Spinal cord (tissue), 10 donors: ENCODE measurements at places on chromosomes 7 and 10. TPM values are rescaled to one million over a fixed set of nuclear protein-coding genes. Genes with fewer than 3 reads are reported as not detected.
A peak's percentile ranks its signal among the peaks of the same experiment; 100 is the strongest.

DNA sequence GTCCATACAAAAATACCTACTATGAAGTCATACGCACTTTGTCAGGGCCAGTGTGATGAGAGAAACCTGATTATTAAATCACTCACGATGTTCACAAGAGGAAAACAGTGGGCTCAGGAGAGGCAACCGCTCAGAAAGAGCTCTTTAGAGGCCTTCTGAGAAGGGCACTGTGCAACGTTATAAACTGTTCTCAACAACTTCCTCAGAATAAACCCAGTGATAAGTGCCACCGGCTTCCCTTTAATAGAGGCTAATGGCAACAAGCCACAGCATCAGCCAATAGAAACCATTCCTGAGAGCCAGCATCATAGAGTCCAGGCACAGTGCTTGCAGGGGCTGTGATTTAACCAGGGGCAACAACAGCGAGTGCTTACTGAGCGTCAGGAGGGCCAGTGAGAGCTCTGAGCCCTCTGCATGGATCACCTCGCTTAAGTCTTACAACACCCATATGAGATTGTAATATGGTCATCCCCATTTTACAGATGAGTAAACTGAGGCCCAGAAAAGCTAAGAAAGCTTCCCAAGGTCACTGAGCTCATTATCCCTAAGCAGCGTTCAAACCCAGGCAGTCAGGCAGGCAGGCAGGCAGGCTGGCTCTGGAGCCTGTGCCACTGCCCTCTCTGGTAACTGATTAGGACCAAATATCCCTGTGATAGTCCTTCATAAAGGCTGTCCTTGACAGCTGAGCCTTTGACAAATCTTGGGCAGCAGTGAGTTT lies 30.9 kb upstream of the ATXN7L1 start:
- DNase-seq = no peak

The LRRC18 gene
- total RNA-seq = 1.2 TPM

The CFTR gene
- 6.3 TPM for total RNA-seq

- DNase-seq = peak; percentile 86
Measured at GRCh38 chr10:123858077-123858681, 33.4 kb downstream of the CPXM2 start.

DNA sequence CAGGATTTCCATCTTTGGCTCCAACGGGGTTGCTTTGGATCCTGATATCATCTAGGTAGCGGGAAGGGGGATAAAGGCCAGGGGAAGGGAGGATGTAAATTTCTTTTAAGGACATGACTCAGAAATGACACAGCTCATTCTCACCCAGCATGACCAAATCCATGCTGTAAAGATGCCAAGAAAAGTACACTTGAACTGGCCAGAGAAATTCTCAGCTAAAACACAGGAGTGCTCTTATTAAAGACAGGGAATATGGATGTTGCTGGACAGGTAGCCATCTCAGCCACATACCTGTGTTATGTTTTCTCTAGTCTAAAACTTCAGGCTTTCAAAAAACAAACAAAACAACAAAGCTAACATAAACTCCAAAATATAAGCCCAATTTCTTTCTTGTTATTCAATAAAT lies 68.3 kb downstream of the NAMPT start:
- DNase-seq = no peak

The RNF148 gene
- total RNA-seq = 1.6 TPM

The SVOPL gene
- total RNA-seq = 0.79 TPM

The IGFBP3 gene
- total RNA-seq = 45.9 TPM

GRCh38 chr7:122454776-122455507 lies 150.4 kb upstream of the FEZF1 start:
- no peak for DNase-seq

The HOXA6 gene
- total RNA-seq = 20.5 TPM

The CLEC2L gene
- total RNA-seq = 14.9 TPM

GRCh38 chr10:101504438-101504837 lies 83.6 kb downstream of the POLL start:
- DNase-seq = no peak

The ARHGAP22 gene
- total RNA-seq = 12.0 TPM

GRCh38 chr10:97331153-97331703 lies 3.3 kb downstream of the FRAT2 start:
- DNase-seq = no peak

DNA sequence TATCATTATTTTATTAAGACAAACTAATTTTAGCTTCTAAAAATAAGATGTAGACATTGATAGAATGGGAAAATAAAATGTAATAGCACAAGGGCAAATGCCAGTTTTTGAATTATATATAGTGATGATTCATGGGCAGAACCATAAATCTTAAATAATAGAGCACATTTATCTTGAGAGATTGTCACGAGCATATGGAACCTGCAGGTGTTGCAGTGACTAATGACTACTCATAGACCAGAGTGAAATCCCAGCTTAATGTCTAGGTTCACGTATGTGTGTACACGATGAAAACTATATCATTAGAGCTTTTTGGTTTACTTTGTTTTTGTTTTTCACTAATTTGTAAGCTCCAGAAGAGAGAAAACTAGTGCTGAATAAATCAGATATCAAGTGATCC lies 150.2 kb upstream of the CACNA2D1 start:
- no peak for DNase-seq

GRCh38 chr10:15168291-15168785 lies at the start of gene NMT2:
Gene NMT2, minus strand, starts transcription at chr10:15168693. Its CDS starts 81 bp downstream, at chr10:15168612.
- DNase-seq = peak; percentile 66

GRCh38 chr10:15758618-15759017 lies 38.9 kb upstream of the ITGA8 start:
- DNase-seq = no peak

- no peak for DNase-seq
Measured at GRCh38 chr7:26156451-26157420, 4.7 kb downstream of the NFE2L3 start.

The FAM13C gene
- 28.2 TPM for total RNA-seq

The TFPI2 gene
- 8.9 TPM for total RNA-seq

The SP4 gene
- 28.5 TPM for total RNA-seq

GRCh38 chr10:102613286-102613685 lies 31.0 kb upstream of the TRIM8 start:
- no peak for DNase-seq

The PPP1R9A gene
- 41.4 TPM for total RNA-seq
